ENCODE measurements at places on chromosomes 4 and X.

DNA sequence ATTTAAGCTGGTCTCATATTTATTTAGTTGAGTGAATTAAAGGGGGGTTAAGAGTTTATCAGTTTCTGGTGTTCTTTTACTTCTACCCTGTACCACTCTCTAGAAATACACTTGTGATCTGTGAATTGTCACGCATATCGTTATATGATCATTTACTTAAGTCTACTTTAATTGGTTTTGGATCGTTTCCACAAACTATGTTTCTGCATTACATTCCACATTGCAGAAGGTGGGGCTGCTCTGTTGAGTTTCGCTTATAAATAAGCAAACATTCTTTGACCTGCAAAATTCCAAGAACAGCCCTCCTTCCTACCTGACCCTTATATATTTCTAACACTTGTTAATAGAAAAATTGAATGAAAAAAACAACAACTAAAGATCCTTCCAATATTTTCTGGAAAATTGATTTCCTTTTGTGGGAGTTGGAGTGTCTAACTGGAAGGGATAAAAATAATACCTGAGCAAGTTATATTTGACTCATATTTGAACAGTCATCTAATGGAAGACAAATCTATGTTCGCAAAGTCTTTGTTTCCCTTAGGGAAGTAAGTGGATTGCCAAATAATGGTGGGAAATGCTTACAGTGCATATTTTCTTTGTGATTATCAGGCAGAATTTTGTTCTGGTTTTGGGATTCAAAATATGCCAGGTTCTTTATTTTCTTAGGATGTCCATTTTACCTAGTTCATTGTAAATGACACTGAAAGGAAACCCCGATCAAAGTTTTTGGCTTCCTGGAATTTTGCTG, 152.7 kb downstream of the RELL1 start:
- no peak for DNase-seq

DNA sequence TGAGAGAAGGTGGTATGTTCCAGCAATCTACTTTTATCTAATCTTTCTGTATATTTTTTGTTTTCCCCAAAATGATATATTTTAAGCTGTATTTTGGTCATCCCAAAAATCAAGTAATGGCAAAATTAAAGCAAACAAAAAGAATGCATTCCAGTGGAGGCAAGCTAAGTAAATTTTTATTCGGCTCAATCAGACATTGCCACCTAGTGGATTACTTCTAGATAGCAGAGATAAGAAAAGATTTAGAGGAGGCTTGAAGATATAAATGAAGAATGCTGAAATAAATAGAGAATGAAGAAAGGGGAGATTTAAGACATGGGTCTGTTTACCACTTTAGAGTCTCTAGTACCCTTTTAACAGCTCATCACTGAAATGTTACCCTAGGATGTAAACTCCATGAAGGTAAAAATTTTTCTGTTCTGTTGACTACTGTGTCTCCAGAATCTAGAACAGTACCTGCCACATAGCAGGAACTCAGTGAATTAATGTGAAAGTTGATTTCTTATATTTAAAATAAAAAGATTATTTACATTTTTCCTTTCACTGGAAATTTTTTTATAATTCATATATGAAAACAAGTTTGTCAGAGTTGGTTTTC, 110.9 kb upstream of the ANK2 start:
- DNase-seq = no peak

DNA sequence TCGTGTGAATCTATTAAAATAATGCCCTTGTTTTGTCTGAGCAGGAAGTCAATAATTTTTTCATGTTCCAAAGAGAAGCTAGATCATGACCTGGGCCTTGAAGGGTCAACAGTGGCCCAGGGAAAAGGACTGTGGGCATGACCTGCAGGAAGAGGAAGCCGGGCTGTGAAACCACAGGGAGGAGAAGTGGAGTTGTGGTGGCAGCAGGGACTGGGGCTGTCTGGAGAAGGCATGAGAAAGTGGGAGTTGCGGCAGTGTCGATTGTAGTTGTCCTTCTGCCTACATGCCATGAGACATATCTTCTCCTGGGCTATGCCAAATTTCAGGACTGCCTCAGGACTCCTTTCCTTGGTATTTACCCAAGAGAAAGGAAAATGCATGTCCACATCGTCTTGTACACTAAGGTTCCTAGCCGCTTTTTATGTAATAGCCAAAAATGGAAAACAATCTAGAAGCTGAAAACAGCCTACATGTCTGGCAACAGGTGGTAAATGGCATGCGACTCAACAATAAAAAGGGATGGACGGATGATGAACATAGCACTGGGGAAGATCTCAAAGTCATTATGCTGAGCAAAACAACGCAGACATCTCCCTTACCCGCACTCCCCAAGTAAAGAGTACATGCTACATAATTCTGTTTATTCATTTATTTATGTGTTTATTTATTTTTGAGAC, 13.6 kb upstream of the PTTG2 start:
- peak; percentile 55 for DNase-seq

GRCh38 chr4:118124997-118125396, 90.7 kb downstream of the NDST3 start:
- DNase-seq = no peak

DNA sequence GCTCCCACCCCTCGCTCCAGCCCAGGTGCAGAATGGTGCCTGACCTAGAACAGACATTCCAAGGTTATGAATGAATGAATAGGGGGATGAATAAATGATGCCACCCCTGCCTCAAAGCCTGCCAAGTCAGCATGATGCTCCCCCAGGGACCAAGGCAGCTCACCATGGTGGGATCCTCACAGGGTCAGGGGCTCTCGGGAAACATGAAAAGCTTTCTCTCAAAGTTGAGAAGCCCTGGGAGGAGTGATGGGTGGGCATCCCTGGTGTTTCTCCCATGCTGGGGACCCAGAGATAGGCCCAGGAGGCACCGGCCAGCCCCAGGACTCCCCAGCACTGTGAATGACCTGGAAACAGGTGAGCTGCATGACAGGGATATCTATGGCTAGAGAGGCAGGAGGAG, 58.9 kb downstream of the HTRA3 start:
- no peak for DNase-seq

DNA sequence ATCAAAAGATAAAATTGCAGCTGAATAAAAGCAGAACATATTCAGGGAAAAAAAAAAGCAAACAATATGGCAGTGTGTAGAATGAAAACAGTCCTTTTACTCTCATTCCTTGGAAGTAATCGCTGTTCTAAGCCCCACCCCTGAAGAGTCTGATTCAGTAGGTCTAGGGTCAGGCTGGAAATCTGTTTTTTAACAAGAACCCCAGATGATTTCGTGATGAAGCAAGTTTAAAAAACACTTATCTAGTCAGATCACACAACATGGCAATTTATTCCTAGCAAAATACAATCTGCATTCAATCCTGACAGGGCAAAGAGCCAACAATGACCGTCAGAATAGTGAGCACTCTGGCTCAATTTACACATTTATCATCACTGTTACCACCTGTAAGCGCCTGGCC, 16.1 kb downstream of the FAM120C start:
- no peak for DNase-seq

GRCh38 chrX:136697156-136697555, 49.2 kb downstream of the CD40LG start:
- DNase-seq = no peak

- DNase-seq = peak; percentile 53
Observed at GRCh38 chr4:165203541-165204461, 3.6 kb upstream of the KLHL2 start.

DNA sequence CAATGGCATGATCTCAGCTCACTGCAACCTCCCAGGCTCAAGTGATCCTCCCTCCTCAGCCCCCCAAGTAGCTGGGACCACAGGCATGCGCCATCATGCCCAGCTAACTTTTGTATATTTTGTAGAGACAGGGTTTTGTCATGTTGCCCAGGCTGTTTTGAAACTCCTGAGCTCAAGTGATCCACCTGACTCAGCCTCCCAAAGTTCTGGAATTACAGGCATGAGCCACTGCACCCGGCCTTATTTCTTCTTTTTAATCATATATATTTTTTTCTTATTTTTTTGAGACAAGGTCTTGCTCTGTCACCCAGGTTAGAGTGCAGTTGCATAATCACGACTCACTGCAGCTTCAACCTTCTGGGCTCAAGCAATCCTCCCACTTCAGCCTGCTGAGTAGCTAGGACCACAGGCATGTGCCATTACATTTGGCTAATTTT, 184.0 kb downstream of the TSPAN5 start:
- DNase-seq = no peak

- DNase-seq = peak; percentile 96
Observed at GRCh38 chr4:83316459-83317165, 18.0 kb downstream of the HPSE start.

DNA sequence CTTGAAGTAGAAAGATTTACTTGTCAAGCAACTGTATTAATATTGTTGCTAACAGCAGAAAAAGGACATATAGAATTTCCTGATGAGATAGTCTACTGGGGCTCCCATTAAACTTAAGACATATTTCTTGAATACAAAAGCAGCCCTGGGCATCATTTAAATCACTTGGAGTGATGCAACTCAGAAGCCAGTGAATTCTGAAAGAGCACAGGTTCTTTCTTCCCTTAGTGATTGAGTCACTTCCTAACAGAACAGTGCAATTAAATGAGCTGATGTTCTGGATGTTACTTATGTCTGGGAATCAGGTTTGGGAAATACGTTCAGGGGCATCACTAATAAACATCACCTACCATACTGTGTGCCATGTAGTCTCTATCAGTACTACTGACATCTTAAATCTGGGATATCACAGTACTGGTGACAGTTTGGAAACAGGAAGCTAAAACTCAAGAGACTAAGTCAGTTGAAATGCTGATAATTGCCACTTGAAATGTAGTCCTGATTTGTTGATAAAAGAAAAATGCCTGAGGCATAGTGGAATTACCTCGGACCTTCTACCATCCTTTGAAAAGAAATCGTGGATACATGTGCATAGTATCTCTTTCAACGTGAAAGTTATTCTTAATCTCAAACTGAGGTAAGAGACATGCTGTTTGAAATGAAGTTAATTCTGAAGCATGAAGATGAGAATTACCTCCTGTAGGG, 249.2 kb upstream of the GPRIN3 start:
- DNase-seq = no peak

GRCh38 chr4:184994010-184994622, 24.2 kb upstream of the HELT start:
- no peak for DNase-seq

DNA sequence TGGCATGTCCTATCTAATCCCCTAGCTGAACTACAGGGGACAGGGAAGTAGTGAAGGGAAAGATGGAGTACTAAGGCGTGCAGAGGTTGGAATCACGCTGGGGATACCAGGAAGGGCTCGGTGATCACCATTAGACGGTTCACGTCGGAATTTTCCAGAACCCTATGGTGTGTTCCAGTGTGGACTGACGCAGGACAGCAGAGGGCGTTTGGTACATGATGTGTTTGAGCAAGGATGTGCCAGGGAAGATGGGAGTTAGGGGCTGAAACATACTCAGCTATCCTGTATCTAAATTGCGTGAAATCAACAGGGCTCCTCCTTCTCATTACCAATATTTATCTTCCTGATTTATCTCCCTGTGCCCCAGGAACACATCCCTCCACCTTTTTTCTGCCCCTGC, 33.7 kb downstream of the PRPS2 start:
- no peak for DNase-seq

DNA sequence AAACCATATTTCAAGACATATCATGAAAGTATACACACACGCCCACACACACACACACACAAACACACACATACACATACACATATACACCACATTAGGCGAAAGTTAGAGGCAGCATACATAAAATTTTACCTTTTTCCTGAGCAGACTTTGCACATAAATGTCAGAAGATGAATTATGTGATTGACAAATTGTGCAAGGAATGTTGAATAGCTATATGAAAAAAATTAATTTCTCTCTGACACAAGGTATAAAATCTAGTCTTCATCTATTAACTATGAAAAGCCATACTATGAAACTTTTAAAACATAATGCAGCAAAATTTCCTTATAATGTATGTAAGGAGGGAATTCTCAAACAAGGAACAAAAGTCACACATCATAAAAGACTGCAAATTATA, 24.4 kb downstream of the FSTL5 start:
- DNase-seq = no peak

GRCh38 chr4:31081366-31081765, 361.2 kb downstream of the PCDH7 start:
- no peak for DNase-seq

DNA sequence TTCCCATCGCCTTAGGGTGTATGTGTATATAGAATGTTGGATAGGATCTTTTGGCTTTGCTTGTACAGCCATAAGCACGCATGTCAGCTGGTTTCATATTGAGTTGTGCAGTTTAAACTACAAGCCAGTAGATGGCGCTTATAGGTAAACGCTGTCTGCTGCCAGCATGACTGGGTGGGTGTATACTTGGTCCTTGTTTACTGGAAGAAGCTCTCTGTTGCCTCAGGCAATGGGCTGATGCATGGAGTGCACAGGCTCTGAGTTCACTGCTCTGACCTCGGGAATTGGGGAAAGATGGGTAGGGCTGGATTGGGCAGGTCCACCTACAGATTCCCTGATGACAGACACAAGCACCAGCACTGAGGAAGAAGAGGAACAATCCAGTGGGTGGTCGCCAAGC, 831.5 kb downstream of the STIM2 start:
- no peak for DNase-seq

DNA sequence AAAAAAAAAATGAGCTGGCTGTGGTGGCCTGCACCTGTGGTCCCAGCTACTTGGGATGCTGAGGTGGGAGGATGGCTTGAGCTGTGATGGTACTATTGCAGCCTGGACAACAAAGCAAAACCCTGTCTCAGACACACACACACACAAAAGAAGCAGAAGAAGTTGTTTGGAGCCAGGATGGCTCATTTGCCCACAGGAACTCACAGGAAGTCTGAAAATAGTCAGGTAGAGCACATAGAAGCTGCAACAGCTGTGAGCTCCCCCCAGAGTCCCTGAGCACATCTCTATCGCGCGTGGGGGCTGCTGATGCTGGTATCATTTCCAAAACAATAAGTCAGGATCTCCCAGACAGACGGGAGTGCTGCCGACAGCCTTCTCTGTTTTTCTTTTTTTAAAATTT, 13.4 kb upstream of the DHRSX start:
- no peak for DNase-seq

GRCh38 chrX:129701624-129702069, 37.1 kb upstream of the XPNPEP2 start:
- no peak for DNase-seq

- no peak for DNase-seq
Observed at GRCh38 chr4:21885770-21886169, 62.8 kb downstream of the KCNIP4 start.

- no peak for DNase-seq
Observed at GRCh38 chrX:148146121-148146520, 165.0 kb downstream of the FMR1NB start.

- DNase-seq = no peak
Observed at GRCh38 chr4:139007640-139008039, 7.9 kb upstream of the NOCT start.

Data from CD14-positive monocyte (primary cell).